WTC11 (cell line): ENCODE measurements at places on chromosomes 4 and X. TPM values are rescaled to one million over a fixed set of nuclear protein-coding genes. Genes with fewer than 3 reads are reported as not detected.

GRCh38 chrX:46912098-46912602 lies at the start of gene JADE3:
TSS of gene JADE3 (plus strand) at chrX:46912421. CDS start at chrX:46984895, 72,474 bp downstream.
- peaks cover 27% of the 10 kb centered on the region for H3K4me1 ChIP-seq
- peak within 1 kb of the TSS; percentile 90 for H3K4me3 ChIP-seq
- H3K27ac ChIP-seq = no peak within 1 kb of the TSS
- peaks cover 5% of the 10 kb centered on the region; the same call in 1 of the 2 replicates for H3K27me3 ChIP-seq
- H3K36me3 ChIP-seq = no peaks in the 10 kb centered on the region
- peak; percentile 70 for DNase-seq

DNA sequence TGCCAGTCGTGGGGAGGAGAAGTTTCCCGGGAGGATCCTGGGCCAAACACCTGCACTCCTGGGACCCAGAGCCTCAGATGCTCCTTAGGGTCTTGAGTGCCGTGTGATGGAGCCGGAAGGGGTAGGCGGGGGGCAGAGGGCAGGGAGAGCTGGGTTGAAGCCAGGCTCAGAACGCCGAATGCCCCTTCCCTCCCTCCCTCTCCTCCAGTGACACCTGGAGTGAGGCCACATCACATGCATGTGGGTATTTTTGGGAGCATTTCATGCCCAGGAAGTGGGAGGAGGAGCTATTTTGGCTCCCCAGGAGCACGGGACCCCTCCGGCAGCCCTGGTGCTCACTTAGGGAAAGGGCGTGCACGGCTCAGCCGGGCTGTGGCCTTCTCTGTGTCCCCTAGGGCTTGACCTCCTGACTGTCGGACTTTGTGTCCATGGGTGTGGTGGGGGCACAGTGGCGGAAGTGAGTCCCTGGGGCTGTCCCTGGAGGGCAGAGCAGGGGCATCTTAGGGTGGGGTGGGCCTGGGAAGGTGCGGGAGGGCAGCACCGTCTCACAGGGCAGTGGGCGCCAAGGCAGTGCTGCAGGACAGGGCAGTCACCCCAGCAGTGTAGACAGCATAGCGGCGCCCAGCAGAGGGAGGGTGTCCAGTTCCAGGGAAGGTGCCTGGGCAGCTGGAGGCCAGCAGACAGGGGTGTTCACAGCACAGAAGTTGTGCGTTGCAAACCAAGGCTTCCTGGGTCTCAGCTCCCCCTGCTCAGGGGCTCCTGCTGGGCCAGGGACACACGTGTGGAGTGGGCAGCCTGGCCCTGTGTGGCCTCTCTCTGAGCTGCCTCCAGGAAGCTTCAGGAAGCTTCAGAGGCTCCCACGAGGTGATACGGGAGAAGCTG lies 4.9 kb upstream of the CPLX1 start:
- H3K4me1 ChIP-seq = no peaks in the 10 kb centered on the region
- H3K27me3 ChIP-seq = peaks cover 22% of the 10 kb centered on the region
- no peak overlapping the region for H3K4me3 ChIP-seq
- DNase-seq = no peak
- no peak overlapping the region for H3K27ac ChIP-seq
- H3K36me3 ChIP-seq = no peaks in the 10 kb centered on the region

DNA sequence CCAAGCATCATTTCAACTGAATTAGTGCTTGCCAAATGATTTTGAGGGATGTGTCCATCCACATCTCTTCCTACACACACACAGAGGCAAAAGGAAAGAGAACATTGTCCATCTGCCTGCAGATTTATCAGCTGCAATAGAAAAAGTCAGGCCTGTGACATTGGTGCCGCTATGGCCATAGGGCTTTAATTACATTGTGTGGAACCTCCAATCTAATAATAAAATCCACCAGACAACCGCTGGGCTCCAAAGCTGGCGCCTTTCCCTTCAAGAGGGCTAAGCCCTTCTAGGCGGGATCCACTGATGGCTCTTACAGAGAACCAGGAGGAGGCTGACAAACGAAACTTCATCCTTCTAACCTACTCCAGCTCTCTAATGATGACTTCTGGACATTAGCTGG lies 60.6 kb downstream of the PHOX2B start:
- H3K27me3 ChIP-seq = peaks cover 8% of the 10 kb centered on the region
- H3K36me3 ChIP-seq = no peaks in the 10 kb centered on the region
- H3K4me1 ChIP-seq = peaks cover 7% of the 10 kb centered on the region
- H3K4me3 ChIP-seq = no peak overlapping the region

DNA sequence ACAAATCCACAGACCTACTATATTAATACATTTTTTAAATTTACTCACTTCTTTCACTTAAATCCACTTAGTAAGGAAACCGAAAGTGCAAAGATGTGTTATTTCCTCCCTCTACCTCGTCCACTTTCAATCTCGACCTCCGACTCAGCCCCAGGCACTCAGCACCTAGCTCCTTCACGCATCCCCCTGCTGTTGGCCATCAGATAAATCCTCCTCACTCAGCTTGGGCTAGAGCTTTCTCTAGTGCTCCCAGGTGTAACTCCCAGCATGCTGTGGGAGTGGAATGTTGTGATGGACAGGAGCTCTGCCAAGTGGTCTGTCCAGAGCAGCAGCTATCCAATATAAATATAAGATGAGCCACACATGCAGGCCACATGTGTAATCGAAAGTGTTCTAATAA lies 26.7 kb upstream of the TEC start:
- H3K4me3 ChIP-seq = no peak overlapping the region
- no peaks in the 10 kb centered on the region for H3K27me3 ChIP-seq
- DNase-seq = no peak
- H3K36me3 ChIP-seq = peaks cover 12% of the 10 kb centered on the region
- H3K27ac ChIP-seq = no peak overlapping the region

DNA sequence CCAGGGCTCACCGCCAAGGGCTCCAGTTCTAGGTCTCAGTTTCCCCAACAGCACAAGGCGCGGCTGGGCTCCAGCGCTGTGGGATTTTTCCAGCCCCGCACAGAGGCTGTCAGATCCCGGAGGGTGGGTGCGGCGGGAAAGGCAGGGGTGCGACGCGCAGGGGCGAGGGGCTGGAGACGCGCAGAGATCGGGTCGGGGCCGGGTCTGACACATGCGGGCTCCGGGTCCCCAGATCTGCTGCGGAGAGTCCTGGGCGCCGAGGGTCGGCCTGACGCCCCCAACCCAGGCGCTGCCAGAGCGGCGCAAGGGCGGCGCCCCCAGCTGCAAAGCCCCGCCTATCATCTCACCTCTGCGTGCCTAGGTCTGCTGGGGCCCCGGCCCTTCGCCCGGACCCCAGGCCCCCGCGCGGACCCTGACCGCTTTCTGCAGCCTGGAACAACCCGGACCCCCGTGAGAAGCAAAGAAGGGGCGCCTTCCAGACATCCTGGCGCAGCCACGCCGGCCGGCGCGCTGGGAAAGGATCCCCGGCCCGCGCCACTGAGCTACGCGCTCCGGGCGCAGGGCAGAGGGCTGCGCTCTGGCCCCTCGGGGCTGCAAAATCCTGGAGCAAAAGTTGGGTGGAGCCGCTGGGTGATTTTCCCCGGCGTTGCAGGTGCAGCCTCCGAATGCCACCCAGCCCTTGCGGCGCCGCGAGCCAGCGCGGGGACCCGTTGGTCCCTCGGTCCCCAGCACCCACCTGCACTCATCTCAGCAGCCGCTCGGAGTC lies 486 bp downstream of the ABLIM2 start:
- peak overlapping the region; percentile 55 for H3K4me3 ChIP-seq
- peak; percentile 24 for DNase-seq
- peaks cover 41% of the 10 kb centered on the region for H3K27me3 ChIP-seq
- H3K36me3 ChIP-seq = no peaks in the 10 kb centered on the region
- H3K4me1 ChIP-seq = peaks cover 11% of the 10 kb centered on the region

- no peak overlapping the region for H3K27ac ChIP-seq
- no peaks in the 10 kb centered on the region for H3K4me1 ChIP-seq
- H3K36me3 ChIP-seq = no peaks in the 10 kb centered on the region
- DNase-seq = no peak
- peaks cover 64% of the 10 kb centered on the region for H3K27me3 ChIP-seq
Observed at GRCh38 chr4:4930677-4931076, 71.2 kb downstream of the MSX1 start.

DNA sequence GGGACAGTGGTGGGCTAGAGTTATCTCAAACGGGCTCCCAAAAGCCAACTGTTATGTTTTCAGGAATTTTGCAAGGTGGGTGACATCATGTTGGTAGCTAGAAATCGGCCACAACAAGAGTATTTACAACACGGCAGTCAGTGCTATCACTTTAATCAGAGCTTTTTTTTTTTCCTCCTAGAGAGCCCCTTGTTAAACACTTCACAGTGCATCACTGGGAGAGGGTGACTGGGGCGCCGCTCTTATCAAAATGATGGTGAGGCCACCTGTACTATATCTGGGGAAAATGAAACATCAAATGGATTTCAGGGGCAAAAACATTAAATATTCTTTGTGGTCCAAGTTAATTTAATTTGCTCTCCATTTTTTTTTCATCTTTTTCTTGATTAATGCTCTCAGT lies 44.9 kb downstream of the MAMLD1 start:
- H3K36me3 ChIP-seq = no peaks in the 10 kb centered on the region
- no peaks in the 10 kb centered on the region for H3K27me3 ChIP-seq
- no peak overlapping the region for H3K4me3 ChIP-seq
- peaks cover under 1% of the 10 kb centered on the region for H3K4me1 ChIP-seq

DNA sequence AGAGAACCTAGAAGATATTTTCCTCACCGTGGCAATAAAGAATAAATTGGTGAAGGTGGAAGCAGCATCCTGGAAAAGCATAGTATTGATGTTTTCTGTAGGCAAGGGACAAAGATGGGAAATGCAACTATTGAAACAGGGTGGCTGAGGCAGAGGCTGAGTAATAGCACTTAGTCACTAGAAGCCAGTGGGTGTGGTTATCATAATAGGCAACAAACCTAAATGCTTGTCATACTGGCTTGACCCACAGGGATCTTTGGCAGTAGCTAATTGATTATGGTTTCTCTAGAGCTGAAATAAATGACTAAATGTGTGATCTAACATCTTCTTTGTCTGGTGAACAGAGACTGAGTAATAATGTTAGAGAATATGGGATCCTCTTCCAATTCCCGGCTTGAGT lies 353.6 kb upstream of the RPS6KA3 start:
- H3K4me1 ChIP-seq = no peaks in the 10 kb centered on the region
- no peak for DNase-seq
- H3K4me3 ChIP-seq = no peak overlapping the region
- H3K36me3 ChIP-seq = no peaks in the 10 kb centered on the region
- H3K27me3 ChIP-seq = no peaks in the 10 kb centered on the region

- H3K27me3 ChIP-seq = no peaks in the 10 kb centered on the region
- H3K4me1 ChIP-seq = 0 out of 2 replicates have a peak, but pooled peaks cover 10% of the 10 kb centered on the region
- no peak for DNase-seq
- no peak overlapping the region for H3K27ac ChIP-seq
Observed at GRCh38 chr4:89134775-89135319, 23.5 kb downstream of the TIGD2 start.

DNA sequence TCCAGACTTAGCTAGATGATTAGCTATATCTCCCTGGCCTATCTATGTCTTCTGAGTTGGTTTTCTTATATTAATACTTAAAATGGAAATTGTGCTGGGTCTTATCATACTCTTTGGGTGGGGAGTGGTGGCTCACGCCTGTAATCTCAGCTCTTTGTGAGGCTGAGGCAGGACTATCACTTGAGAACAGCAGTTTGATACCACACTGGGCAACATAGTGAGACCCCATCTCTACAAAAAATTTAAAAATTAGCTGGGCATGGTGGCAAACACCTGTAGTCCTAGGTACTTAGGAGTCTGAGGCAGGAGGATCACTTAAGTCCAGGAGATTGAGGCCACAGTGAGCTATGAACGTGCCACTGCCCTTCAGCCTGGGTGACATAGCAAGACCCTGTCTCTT lies 30.4 kb downstream of the WDFY3 start:
- H3K4me1 ChIP-seq = peaks cover 18% of the 10 kb centered on the region
- no peaks in the 10 kb centered on the region for H3K27me3 ChIP-seq
- H3K36me3 ChIP-seq = peaks cover 7% of the 10 kb centered on the region
- H3K4me3 ChIP-seq = no peak overlapping the region
- no peak overlapping the region for H3K27ac ChIP-seq

- DNase-seq = no peak
- H3K27me3 ChIP-seq = no peaks in the 10 kb centered on the region
- H3K4me1 ChIP-seq = 0 out of 2 replicates have a peak, but pooled peaks cover 3% of the 10 kb centered on the region
Observed at GRCh38 chrX:106987488-106987887, 12.5 kb downstream of the MORC4 start.

DNA sequence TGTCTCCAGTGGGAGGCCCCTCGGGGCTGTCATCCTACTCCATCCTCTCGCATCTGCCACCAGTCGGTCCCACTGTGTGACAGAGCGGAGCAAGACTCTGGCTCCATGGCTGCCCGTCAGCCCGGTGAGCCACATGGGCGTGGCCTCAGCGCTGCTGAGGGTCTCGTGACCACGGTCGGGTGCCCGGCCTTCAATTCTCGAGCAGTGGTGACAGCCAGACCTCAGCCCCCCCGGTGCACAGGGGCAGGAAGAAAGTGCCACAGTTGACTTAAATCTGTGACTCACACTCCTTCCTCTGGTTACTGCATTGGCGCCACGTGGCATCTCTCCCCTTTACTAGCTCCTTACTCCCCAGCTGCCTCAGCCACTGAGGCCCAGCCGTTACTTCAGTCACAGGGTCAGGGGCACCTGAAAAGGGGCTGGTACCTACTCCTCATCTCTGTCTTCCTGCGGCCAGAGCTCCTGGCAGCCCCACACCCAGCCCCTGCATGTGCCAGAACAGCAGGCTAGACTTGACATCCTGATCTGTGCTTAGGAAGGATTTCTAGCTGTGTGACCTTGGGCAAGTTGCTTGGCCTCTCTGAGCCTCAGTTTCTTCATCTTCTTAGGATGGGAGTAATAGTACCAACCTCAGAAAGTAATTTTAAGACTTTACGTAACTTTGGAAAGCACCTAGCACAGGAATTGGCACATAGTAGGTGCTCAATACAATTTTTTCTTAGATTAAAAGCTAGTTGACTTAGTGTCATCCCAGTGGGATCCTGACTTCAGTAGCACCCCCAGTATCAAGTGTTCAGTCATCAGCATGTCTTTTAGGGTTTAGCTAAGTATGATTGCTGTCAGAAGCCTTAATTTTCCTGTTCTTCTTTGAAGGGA lies 66.1 kb downstream of the TNIP2 start:
- peaks cover 57% of the 10 kb centered on the region for H3K36me3 ChIP-seq
- no peak for DNase-seq
- no peaks in the 10 kb centered on the region for H3K27me3 ChIP-seq
- H3K4me1 ChIP-seq = no peaks in the 10 kb centered on the region
- H3K27ac ChIP-seq = no peak overlapping the region

DNA sequence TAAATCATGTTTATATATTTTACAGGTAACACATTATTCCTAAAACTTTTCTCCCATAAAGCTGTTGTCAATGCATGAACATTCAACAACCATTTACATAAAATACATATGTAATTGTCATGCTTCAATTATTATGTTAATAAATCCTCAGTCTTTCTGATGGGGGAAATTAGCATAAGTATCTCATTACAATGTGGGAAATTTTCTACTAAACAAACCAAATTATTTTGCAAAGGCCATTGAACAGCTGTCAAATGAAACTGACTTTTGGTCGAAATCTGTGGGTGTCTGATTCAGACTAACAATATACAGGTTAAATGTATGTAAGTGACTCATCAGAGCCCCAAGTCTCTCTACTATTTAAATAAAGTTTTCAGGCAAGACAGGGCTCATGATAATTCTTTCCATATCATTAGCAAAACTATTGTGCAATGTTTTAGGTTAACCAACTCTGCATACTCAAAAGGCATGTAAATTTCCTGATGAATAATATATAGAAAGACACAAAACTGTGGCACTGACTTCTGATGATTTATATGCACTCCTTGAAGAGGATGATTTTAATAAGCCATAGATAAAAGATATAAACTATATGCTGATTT lies 795.3 kb upstream of the AADAT start:
- peaks cover 20% of the 10 kb centered on the region for H3K36me3 ChIP-seq
- H3K27ac ChIP-seq = no peak overlapping the region
- peaks cover 33% of the 10 kb centered on the region for H3K4me1 ChIP-seq
- no peak for DNase-seq
- no peaks in the 10 kb centered on the region for H3K27me3 ChIP-seq

Gene XAGE2
- total RNA-seq = not detected in 3 replicates

Gene CENPVL1
- total RNA-seq = 3.1 to 3.7 TPM (median 3.5 TPM) in 3 replicates

Gene FRMD7
- total RNA-seq = not detected in 3 replicates

Gene SLITRK2
- not detected in 3 replicates for total RNA-seq

Gene MTM1
- total RNA-seq = 7.6 to 10.4 TPM (median 8.6 TPM) in 3 replicates
